ENCODE measurements at places on chromosomes 11 and 22.

DNA sequence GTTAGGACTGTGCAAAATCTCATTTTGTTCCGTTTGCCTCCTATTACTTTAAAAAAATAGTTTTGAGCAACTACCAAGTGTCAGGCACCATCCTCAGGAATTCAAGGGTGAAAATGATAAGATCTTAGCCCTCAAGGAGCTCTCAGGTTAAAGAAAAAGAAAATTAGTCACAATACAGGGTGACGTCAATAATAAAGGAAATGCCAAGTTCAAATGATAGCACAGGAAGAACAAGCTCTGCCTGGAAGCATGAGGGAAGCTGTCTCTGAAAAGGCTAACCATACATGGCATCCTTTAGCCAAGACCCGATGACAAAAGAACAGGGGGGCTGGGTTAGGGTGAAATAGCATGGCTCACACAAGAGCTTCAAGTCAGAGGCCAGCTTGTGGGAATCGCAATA is 11.1 kb upstream of the MPZL2 start:
- no peak for DNase-seq

DNA sequence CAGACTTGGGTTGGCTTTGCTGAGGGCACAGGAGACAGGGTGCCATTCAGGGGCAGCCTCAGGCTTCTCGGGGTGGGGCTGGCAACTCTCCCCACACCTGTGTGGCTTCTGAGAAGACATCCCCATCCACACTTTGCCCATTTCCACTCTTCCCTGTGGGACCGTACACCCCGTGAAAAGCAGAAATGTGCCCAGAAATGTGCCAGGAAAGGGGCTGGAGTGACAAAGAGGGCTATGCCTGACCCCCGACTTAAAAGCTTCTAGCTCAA is 50.6 kb downstream of the SGSM3 start:
- DNase-seq = no peak

- DNase-seq = no peak
Observed at GRCh38 chr11:129737831-129738230, 77.8 kb upstream of the TMEM45B start.

- no peak for DNase-seq
Observed at GRCh38 chr22:49636649-49637048, 191.0 kb downstream of the BRD1 start.

DNA sequence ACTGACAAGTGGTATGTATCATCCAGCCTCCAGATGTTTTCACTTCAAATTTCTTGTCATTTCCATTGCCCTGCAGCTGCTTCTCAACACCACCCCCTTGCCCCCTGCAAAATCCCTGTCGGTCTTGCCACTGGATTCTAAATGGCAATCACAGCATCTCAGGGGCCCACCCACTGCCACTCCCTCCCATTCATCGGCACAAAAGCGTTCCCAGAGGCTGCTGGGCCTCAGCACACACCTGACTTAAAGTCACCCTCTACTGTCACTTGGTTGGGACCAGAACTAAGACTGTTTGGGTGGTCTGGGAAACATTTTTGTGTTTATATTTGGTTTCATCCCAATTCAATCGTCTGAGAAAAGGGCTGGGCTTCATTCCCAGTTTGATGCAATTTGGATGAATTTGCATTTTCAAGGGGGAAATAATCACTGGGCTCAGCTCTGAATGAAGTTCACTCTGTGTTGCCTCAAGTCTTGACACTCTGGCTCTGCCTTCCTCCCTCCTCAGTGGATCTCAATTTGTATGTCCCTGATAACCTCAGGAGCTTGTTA is 27.1 kb downstream of the SYT13 start:
- no peak for DNase-seq

- DNase-seq = no peak
Observed at GRCh38 chr11:111423250-111423615, 44.2 kb upstream of the POU2AF1 start.

GRCh38 chr11:75328426-75329277 is 22.8 kb downstream of the ARRB1 start:
- no peak for DNase-seq

DNA sequence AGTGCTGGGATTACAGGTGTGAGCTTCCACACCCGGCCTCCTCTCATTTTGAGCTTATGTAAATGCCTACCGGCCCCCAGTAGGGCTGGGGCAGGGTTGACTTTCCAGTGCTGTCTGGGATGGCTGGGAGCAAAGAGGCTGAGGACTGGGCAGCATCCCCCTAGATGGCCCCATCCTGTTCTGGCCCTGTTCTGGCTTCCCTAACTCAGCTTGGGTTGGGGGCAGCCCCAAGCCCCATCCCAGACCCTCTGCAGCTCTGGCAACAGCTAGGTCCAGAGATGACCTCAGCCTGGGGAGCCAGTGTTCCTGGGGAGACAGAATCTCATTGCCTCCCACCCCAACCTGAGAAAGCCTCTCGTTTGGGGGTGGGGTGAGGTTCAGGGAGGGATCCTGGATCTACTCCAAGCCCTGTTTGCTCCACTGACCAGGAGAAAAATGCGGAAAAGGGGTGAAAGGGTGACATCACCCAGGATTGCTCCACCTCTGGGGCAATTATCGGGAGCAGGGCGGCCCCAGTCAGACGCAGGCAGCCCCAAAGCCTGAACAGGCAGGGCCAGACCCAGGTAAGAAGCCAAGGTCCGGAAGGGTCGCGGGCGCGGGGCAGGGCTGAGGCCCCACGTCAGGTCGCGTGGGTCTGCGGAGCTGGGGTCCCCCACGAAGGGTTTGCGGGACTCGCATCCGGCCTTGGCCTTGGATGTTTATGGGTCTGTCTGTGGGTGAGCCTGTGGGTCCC is at the start of gene PNPLA2:
Gene PNPLA2 (plus strand): TSS at position 519 of the 733 bp plus-strand sequence. CDS start 805 bp downstream, outside the sequence.
- DNase-seq = no peak

GRCh38 chr11:110490886-110491285 is 61.1 kb downstream of the FDX1 start:
- no peak for DNase-seq

- DNase-seq = no peak
Observed at GRCh38 chr22:22414266-22414665, 94.3 kb downstream of the ZNF280B start.

DNA sequence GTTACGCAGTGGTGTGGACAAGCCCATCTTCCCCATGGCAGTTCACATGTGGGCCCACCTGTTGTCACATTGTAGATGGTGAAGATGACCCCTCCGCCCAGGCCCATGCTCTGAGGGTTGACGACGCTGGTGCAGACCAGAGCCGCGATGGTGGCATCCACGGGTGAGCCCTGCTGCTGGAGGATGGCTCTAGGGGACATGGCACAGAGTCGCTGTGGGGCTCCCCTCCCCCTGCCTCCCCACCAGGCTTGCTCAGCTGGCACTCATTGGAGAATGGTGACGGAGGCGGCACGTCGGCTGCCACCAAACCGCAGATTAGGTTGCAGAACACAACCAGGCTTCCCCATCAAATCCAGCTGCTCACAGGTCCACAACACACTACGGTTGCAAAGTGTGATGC is 11.1 kb downstream of the GGT5 start:
- no peak for DNase-seq

- DNase-seq = no peak
Observed at GRCh38 chr11:446891-447290, 3.2 kb upstream of the PTDSS2 start.

GRCh38 chr11:2772544-2773031 is 72.8 kb upstream of the KCNQ1OT1 start:
- DNase-seq = no peak

DNA sequence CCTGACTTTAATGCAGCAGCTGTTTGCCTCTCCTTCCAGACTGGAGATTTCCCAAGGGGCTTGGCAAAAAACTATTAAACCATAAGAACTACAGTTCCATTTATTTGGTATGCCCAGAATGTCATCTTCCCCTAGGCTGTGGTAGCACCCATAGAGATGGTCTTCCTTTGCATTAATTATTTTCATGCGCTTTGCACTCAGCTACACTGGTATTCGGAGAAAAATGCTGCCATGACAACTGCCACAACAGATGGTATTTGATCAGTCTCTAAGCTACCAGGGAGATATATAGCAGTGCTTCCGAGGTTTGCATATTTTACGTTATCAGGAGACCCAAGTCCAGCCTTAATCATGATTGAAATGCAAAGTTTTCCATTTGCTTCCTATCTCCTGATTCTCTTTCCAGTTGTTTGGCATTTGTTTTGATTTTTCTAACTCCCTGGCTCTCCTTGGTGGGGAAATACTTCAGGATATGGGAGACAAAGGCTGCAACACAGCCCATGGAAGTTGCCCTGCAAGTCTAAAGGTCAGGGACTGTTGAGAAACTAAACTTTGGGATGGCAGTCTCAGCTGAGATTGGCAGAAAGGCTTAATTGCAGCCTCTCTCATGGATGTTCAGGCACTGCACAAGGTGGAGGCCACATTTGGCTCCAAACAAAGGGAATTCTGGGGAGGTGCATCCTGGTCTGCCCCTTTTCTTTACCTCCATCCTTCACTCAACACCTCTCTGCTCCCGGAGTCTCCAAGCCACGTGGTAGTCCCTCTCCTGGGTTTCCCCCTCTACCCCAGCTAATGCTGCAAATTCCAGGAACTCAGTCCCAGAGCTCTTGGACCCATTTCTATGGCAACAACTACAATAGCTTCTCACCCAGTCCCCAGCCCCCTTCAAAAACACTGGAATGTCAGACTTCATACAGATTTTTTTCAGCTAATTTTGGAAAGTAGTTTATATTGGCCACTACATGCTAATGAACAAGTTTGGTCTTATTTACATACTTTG is 151.8 kb downstream of the NAV2 start:
- DNase-seq = no peak

- peak; percentile 67 for DNase-seq
Observed at GRCh38 chr22:49404576-49405241, 423.0 kb downstream of the BRD1 start.

DNA sequence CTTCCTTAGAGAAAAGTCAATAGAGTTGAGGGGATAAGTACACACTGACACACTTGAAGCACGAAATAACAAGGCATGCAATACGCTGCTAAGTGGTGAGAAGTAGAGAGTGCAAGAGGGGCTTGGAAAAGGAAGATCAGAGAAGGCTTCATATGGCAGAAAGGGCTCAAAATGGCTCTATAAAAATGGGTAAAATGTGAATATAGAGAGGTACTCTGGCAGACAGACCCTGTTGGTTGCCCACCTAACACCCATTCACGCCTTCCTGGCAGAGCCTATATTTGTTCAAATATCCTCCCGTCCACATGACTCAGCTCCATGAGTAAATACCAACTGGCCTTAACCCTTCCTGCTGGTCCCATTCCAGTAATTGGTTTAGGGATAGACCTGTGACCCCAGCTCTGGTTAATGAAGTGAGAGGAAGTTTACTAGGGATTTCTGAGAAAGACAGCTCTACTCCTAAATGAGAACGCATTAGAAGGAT is 38.9 kb upstream of the CCDC34 start:
- DNase-seq = no peak

GRCh38 chr22:31291481-31292235 is 630 bp downstream of the PIK3IP1 start:
- peak; percentile 84 for DNase-seq

DNA sequence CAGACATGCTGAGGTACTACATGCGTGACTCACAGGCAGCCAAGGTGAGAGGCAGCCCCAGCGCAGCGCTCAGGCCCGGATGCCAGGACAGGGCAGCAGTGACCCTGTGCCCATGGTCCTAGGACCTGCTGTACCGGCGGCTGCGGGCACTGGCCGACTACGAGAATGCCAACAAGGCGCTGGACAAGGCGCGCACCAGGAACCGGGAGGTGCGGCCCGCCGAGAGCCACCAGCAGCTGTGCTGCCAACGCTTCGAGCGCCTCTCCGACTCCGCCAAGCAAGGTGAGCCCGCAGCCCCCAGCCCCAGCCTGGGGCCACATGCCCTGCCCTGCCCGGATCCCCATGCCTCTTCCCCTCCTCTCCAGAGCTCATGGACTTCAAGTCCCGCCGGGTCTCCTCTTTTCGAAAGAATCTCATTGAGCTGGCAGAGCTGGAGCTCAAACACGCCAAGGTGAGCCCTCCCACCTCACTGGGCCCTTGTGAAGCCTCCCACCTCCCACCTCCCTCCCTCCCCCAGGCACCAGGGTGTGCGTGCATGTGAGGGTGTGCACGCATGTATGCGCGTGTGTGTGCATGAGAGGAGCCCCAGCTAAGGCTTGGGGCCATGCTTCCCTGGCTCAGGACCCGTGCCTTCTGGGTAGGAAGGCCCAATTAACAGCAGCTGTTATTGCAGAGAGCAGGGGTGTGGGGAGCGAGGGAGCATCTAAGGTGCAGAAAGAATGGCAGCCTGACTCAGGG is 5.3 kb downstream of the CFL1 start:
- DNase-seq = peak; percentile 90

GRCh38 chr22:32281072-32281471 is 25.9 kb upstream of the SLC5A4 start:
- no peak for DNase-seq

- no peak for DNase-seq
Observed at GRCh38 chr11:69486773-69487291, 5.4 kb downstream of the LINC01488 start.

- no peak for DNase-seq
Observed at GRCh38 chr11:68664141-68664540, 20.2 kb upstream of the GAL start.

DNA sequence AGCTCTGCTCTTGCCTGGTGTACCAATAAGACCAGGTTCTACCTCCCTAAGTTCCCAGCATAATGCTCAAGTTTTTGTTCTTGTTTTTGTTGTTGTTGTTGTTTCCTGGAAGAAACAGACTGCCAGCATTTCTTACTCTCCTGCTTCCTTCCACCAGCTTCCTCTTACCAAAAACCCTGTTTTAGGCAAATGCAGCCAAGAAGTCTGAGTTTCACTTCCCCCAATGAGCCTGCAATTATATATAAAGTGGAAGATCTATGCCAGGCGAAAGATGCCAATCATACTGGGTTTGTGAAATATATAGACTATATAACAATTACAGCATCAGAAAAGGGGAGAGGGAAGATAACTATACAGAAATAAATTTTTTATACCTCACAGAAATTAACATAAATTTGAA is 931.5 kb upstream of the FAT3 start:
- DNase-seq = no peak

DNA sequence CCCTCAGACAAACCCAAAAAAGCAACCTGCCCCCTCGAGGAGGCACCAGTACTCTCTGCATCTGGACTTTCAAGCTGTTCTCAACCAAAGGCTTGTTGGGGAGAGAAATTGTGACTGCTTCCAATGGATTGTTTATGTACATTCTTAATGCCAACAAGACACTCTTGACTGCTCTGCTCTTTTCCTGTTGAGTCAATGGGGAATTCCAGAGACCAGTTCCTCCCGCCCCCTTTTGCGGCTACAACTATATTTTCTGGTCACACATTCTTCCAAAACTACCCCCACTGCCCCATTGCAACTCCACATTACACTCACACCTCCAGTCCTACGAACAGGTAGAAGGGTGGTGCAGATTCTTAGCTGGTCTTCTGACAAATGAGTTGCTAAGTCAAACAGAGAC is 187.0 kb downstream of the DSCAML1 start:
- DNase-seq = no peak

DNA sequence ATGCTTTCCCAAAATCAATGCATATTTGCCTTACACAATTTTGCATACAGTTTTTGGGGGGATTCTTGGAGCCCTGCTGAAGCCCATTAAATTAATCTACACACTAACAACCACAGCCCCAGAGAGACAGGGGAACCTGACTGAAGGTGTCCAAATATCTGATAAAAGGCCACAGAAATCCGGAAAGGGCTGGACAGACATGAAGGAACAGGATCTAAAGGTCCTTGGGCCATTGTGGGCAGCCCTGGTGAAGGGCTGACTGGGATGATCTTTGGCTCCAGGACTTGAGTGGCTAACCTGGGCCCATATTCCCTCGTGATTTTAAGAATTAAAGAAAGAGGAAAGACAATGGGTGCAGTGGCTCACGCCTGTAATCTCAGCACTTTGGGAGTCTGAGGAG is 6.8 kb upstream of the WDR74 start:
- DNase-seq = no peak
